Mesenchymal stem cell (in vitro differentiated cells and primary cell): ENCODE measurements at places on chromosomes 1 and 21.

- H3K4me3 ChIP-seq = no peak overlapping the region
- peaks cover 8% of the 10 kb centered on the region for H3K36me3 ChIP-seq
- DNase-seq = peak; percentile 42
- H3K27me3 ChIP-seq = no peaks in the 10 kb centered on the region
Measured at GRCh38 chr1:37919277-37919676, 27.6 kb downstream of the INPP5B start.

DNA sequence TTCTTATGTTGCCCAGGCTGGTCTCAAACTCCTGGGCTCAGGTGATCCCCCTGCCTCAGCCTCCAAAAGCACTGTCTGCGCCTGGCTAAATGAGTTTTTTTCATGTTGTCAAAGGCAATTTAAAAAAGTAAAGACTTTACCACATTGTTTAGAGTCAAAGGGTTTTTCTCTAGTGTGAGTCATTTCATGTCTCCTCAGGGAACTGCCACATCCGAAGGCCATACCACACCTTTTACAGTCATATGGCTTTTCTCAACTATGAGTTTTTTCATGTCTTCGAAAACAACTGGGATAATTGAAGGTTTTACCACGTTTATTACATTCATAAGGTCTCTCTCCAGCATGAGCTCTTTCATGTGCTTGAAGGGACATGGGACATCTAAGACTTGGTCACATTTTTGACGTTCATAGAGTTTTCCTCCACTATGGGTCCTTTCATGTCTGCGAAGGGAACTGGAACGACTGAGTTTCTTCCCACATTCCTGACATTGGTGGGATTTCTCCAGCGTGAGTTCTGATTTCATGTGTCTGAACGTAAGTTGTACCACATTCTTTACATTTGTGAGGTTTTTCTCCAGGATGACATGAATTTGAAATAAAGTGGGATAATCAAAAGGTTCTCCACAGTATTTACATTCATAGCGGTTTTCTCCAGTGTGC, 65.6 kb downstream of the UCHL5 start:
- no peak overlapping the region for H3K4me3 ChIP-seq
- H3K4me1 ChIP-seq = peaks cover 5% of the 10 kb centered on the region

DNA sequence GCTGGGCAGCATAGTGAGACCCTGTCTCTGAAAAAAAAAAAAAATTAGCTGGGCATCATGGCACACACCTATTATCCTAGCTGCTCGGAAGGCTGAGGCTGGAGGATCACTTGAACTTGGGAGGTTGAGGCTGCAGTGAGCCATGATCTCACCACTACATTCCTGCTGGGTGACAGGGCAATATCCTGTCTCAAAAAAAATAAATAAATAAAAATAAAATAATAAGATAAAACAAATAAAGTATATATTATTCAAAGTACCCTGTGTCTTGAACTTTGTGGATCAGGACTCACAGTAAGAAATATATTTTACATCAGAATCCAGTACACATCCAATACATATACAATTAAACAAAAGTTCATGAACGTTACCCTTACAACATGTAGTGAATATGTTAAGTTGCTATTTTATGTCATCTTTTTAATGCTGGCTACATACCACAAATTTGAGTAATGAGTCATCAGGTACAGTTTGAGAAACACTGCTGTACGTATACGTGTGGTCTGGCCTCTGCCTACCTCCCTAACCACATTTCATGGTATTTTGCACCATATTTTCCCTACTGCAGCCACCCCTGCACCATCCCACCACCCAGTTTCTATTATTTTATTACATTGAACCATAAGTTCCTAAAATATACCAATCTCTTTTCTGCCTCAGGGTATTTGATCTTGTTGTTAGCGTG, 4.4 kb downstream of the NME7 start:
- H3K4me3 ChIP-seq = no peak overlapping the region
- DNase-seq = peak; percentile 81
- H3K27ac ChIP-seq = peak overlapping the region; percentile 89
- no peaks in the 10 kb centered on the region for H3K27me3 ChIP-seq

DNA sequence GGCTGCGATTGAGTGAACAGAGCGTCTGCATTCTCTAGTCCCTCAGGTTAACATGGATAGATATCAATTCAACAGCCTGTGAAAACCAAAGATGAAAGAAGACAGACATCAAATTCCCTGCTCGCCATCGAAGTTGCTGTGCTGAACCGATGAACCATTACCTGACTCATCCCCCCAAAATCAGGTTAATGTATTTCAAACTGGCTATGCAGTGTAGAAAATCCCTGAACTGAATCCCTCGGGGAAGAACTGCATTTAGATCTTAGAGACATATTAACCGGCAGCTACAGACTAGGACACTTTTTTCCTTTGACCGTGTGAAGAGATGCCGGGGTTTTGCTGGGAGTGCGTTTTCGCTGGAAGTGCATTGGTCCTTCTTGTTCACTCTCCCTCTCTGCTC, 213.2 kb upstream of the KIAA0040 start:
- H3K27me3 ChIP-seq = peaks cover 4% of the 10 kb centered on the region
- H3K36me3 ChIP-seq = no peaks in the 10 kb centered on the region
- no peaks in the 10 kb centered on the region for H3K4me1 ChIP-seq
- no peak overlapping the region for H3K4me3 ChIP-seq
- no peak for DNase-seq

- no peaks in the 10 kb centered on the region for H3K27me3 ChIP-seq
- DNase-seq = no peak
- no peaks in the 10 kb centered on the region for H3K36me3 ChIP-seq
- no peaks in the 10 kb centered on the region for H3K4me1 ChIP-seq
- H3K4me3 ChIP-seq = no peak overlapping the region
Measured at GRCh38 chr1:226276077-226276682, 32.8 kb downstream of the LIN9 start.

DNA sequence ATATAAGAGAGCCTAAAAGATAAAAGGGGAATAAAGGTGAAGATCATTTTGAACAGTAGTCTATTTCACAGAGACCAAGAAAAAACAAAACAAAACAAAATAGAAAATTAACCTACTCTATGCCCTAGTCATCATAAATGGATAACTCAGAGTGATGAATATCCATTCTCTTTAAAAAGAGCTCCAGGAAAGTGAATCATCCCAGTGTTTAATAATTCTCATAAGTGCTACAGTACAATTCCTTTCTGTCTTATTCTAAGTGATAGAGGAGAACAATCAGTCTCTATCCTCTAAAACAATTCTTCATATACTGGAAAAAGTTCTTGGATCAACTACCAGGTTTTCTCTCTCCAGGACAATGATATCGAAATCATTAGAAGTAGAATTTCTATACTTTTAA, 45.8 kb downstream of the GDAP2 start:
- H3K27me3 ChIP-seq = no peaks in the 10 kb centered on the region
- no peak overlapping the region for H3K4me3 ChIP-seq
- H3K27ac ChIP-seq = no peak overlapping the region
- DNase-seq = no peak
- peaks cover 4% of the 10 kb centered on the region for H3K4me1 ChIP-seq

DNA sequence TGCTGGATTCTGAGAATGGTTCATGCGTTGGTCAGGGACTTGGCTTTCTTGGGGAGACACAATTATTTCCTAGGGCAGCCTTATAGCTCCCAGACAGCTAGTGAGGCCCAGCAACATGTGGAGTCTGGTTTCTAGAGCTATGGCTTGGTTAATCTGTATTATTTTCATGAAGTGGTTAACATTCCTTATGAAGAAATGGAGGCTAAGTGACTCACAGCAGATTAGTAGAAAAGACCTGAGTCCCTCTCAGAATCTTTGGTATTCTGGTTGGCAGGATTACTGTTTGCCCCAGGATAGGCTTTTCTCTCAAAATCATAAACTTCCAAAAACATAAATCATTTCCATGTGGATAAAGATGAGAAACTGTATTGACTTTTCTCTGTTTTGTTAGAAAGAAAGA, 42.3 kb downstream of the DUSP10 start:
- peaks cover 38% of the 10 kb centered on the region for H3K36me3 ChIP-seq
- no peaks in the 10 kb centered on the region for H3K4me1 ChIP-seq
- DNase-seq = no peak
- H3K27ac ChIP-seq = peak overlapping the region; percentile 51
- H3K4me3 ChIP-seq = no peak overlapping the region

- no peaks in the 10 kb centered on the region for H3K36me3 ChIP-seq
- H3K27ac ChIP-seq = no peak within 1 kb of the TSS
- peak within 1 kb of the TSS; percentile 66 for H3K4me3 ChIP-seq
- H3K27me3 ChIP-seq = peaks cover 7% of the 10 kb centered on the region
- peaks cover 3% of the 10 kb centered on the region for H3K4me1 ChIP-seq
Measured at GRCh38 chr1:203186446-203187303, at the start of gene CHI3L1. CHI3L1 (minus strand) TSS chr1:203186704; CDS start chr1:203186623, 81 bp downstream.

DNA sequence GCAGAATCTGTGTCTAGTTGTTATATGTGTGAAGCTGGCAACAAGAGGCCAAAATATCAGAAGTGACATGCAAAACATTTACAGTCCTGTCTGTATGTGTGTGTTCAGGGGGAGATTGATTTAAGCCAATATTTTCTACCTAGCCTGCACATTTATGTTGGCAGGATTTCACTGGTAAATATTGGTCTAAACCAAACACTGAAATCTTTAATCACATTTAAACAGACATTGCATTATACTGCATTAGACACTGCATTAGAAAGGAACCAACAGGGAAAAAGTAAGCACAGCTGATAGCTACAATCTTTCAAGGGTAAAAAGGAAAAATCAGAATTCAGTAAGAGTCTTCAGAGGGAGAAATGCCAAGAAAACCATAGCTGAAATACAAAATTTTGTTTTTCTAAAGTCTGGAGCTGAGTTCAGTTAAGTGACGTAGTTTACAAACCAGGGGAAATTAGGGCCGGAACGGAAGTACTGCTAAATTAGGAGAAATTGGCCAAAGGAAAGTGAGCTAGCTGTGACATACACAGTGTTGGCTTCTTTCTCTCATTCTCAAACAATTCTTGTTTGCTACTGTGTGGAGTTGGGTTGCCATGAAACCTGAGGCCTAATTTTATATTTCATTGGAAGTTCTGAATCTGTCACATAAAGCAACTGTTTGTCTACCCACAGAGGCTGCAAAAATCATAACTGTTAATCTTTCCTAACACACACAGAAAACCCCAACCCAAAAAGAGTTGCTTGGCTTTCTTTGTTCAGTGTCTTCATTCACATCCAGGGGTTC, 217.3 kb upstream of the SGIP1 start:
- no peak overlapping the region for H3K4me3 ChIP-seq
- H3K36me3 ChIP-seq = no peaks in the 10 kb centered on the region
- peaks cover 3% of the 10 kb centered on the region for H3K4me1 ChIP-seq

DNA sequence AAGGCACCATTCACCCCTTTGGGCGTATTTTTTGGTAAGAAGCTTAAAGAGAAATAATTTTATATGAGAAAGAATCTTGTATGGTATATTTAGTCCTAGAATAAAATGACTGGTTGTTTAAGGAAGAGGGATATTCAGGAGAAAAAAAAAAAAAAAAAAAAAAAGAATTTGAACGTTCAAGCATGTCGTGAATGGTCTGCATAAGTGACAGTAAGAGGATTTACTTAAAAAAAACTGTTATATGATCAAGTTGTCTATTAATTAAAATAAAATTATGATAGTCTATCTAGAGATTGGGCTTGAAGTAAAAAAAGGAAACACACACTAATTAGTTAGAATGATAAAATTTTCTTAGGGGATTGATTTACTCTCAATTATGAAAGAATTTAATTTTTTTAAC, 11.7 kb upstream of the OR14I1 start:
- H3K36me3 ChIP-seq = no peaks in the 10 kb centered on the region
- no peaks in the 10 kb centered on the region for H3K4me1 ChIP-seq

GRCh38 chr1:192506741-192507155, 68.8 kb upstream of the RGS1 start:
- no peaks in the 10 kb centered on the region for H3K4me1 ChIP-seq
- H3K4me3 ChIP-seq = no peak overlapping the region
- DNase-seq = peak; percentile 67
- H3K27ac ChIP-seq = no peak overlapping the region
- H3K36me3 ChIP-seq = no peaks in the 10 kb centered on the region

DNA sequence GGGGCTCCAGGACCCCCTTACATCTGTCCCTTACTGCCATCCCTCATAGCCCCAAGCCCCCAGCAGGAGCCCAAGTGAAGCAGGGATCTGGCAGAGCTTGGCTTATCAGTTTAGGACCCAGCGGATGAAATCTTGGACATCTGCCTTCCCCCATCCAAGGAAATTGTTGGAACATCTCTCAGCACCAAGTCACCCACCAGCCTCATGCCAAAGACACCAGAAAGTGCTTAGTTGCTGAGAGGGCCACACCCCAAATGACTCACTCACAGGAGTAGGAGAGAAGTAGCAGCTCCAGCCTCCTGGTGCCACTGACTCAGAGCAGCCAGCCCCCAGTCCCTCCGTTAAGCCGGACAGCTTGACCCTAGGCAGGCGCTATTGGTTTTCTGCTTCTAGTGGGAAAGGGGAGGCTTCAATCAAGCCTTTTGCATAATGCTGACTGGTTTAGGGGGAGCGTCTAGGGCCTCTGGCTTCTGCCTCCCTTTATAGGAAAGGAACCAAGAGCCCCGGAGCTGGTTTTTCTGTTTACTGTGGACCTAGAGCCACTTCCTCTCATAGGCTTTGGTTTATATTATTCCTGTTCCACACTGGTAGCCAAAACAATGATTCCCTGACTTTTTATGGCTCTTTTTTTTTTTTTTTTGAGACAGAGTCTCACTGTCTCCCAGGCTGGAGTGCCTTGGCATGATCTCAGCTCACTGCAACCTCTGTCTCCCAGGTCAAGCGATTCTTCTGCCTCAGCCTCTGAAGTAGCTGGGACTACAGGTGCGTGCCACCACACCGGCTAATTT, 114.2 kb upstream of the IPO9 start:
- H3K27ac ChIP-seq = peak overlapping the region; percentile 91
- DNase-seq = peak; percentile 100
- H3K4me3 ChIP-seq = no peak overlapping the region
- H3K27me3 ChIP-seq = no peaks in the 10 kb centered on the region
- peaks cover 51% of the 10 kb centered on the region for H3K36me3 ChIP-seq

DNA sequence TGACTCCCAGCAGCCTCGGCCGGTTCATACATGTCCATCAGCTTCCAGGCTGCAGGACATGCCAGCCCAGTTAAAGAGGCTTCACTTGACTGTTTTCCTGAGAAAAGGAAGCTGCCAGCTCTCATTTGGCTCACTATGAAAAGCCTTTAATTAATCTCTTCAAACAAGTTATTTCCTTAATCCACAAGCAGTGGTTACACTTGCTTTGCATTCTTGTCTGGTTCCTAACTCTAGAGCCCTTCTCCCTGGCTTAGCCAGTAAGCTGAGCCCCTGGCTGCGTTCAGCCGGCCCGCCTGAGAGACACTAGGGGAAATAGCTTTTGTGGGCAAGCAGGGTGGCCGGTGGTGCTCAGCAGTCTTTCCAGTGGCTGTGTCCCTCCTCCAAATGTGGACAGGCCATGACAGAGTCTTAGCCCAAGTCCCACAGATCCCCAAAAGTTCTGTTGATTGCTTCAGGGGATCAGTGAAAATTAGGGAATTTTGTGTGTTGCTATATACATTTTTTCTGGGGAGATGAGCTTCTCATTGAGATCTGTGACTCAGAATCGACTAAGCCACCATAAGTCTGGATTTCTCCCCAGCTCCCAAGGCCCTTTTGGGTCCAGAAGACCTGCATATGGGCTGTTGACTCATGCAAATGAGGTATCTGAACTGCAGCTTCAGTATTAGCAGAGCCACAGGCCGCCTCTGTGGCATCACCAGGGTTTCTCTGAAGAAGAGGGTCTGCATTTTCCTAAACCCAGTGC, 10.1 kb downstream of the ATF3 start:
- peaks cover 30% of the 10 kb centered on the region for H3K36me3 ChIP-seq
- no peak overlapping the region for H3K27ac ChIP-seq
- H3K4me1 ChIP-seq = peaks cover 2% of the 10 kb centered on the region
- H3K27me3 ChIP-seq = no peaks in the 10 kb centered on the region
- peak; percentile 54 for DNase-seq

GRCh38 chr1:3695326-3696217, 43.3 kb downstream of the TP73 start:
- H3K27me3 ChIP-seq = peaks cover 72% of the 10 kb centered on the region
- H3K4me3 ChIP-seq = no peak overlapping the region
